Stimulated activated CD4-positive, alpha-beta T cell treated with anti-CD3 and anti-CD28 coated beads, TNF-alpha, amount 100 ng/mL, for 24 hours (primary cell): ENCODE measurements at places on chromosomes 16 and 17.

DNA sequence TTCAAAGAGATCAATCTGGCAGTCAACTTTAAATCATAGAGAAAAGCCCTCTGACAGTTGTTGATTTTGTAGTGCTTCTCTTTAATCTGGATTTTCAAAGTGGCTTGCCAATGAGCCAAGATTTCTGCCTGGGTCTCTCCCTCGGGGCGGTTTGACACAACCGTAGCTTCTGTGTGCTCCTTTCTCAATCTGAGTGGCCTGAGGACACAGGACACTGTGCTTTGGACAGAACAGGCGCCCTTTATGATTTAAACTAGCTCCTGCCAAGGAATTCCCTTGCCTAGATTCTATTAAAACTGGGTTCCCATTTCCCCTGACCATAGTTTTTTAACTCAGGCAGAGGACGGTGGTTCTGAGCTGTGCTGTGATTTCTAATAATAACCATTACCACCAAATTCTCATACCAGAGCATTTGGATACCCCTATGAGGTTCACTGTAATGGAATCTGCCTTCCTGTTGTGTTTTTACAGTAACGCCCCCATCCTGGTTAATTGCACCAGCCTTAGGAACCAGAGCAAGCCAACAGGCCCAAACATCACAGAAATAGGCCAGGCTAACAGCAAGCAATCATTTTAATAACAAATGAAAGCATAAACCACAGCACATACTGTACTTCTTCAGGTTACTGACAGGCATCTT, 4.0 kb downstream of the ZFHX3 start:
- no peak for DNase-seq

DNA sequence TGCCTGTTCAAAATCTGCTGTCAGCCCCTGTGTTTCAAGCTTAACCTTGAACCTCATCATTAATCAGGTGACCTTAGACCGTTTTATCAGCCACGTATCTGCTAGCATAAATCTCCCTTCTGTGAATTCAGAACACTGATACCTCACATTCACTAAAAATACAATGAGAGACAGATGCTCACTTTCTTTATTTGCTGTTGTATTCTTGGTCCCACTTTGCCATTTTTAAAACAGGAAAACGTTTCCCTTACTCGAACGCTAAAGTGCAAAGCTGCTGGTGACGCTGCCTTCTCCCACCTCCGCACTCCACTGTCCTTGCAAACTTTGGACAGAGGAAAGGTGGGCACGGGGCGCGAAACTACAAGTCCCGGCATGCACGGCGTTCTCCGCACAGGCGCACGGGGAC, 220 bp upstream of the ARHGAP44 start:
- DNase-seq, result peak; percentile 34

GRCh38 chr17:64401941-64402340, 11.3 kb upstream of the PECAM1 start:
- no peak for DNase-seq

DNA sequence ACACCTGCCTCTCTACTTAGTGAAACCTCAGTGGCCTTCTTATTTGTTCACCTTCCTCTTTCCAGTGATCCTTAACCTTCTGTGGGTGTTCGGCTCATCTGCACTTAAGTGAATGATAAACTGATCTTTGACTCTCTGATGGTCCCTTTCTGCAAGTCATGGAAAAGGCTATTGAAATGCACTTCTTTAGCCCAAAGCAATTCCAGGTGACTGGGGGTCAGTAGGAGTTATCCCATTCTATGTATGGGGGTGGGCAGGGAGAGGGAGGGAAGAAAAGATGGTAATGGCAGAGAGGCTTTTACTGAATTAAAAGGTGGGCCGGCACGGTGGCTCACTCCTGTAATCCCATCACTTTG, 170.8 kb downstream of the RGS9 start:
- no peak for DNase-seq

DNA sequence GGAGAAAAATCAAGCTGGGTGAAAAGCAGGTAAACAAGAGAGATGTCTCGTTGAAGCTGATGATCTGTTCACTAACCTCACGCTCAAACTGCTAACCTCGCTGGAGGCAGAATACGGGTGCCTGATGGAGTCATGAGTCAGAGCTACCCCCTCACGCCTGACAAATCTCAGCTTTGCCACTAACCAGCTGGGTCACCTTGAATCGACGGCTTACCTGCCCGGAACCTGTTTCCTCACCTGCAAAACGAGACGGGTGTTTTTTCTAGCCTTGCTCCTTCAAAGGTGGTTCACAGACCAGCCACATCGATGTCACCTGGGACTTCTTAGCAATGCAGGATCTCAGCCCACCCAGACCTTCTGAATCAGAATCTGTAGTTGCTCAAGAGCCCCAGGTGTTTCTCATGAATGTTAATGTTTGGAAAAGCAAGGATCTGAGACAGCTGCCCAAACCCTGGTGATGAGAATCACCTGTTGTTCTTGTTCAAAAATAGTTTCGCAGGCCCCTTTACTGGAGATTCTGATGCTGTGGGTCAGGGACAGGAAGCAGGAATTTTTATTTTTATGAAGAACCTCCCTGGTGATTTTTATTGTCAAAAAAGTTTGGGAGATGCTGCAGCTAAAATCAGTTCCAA, 56.9 kb downstream of the MARCHF10 start:
- no peak for DNase-seq

DNA sequence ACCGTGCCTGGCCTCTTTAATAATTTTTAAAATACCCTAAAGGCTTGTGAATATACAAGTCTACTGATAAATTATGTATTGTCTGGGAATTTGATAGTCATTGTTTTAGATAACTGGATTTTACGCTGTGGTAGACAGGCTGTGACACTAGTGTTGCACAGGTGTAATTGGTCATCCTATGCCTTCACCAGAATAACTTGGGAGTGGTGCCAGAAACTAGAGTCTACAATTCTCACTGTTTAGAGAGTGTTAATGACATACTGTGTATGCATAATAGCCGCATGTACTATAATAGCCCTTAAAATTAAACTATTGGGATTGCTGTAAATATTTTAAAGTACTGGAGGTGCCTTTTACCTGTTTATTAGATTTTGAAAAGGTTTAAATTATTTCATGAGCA, 11.4 kb downstream of the CNEP1R1 start:
- no peak for DNase-seq

DNA sequence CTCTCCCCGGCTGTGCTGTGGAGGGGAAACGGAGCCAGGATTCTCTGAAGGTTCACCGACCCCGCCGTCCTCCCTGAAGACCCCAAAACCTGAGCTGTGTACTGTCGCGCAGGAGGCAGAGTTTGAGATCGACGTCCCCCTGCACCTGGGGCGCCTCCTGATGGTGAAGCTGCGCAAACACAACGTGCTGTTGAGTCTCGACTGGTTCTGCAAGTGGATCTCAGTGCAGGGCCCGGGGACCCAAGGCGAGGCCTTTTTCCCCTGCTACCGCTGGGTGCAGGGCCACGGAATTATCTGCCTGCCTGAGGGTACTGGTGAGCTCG, 62.6 kb upstream of the TEKT1 start:
- no peak for DNase-seq

DNA sequence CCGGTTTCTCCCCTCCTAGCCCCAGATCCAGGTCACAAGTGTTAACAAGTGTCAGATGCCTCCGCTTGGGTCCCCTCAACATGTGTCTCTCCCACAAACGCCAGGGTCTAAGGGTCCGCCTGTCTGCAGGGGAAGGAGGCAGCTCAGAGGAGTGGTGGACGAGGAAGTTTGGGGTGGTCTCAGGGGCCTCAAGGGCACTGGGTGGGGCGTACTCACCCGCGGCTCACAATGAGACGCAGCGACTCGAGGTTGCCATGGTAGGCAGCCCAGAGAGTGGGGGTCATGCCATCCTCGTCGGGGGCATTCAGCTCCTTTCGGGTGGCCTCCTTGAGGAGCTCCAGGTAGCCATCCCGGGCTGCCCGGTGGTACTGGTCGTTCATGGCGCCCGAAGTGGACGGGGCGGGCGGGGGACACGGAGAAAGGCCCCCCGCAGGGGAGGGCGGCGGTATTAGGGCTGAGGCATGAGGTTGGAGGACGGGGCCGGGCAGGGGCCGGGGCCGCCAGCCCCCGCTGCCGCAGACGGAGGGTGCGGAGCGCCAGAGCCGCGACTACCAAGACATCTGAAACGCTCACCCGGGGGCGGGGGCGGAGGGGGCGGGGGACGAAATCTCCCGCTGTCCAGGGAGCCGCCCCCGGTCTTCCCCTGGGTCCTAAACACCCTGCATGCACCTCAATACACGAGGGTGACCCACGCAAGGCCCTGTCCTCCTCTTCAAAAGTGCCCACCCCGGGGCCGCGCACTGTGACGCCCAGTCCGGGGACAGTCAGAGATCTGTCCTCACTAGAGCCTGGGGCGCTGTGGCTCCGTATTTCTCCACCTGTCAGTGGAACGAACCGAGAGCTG, at the start of gene USH1G:
TSS of gene USH1G (minus strand) at position 562 of the 844 bp plus-strand sequence. CDS start at position 380, 182 bp downstream.
- DNase-seq, result no peak

GRCh38 chr17:79294459-79295071, 219.9 kb downstream of the ENGASE start:
- peak; percentile 35 for DNase-seq

DNA sequence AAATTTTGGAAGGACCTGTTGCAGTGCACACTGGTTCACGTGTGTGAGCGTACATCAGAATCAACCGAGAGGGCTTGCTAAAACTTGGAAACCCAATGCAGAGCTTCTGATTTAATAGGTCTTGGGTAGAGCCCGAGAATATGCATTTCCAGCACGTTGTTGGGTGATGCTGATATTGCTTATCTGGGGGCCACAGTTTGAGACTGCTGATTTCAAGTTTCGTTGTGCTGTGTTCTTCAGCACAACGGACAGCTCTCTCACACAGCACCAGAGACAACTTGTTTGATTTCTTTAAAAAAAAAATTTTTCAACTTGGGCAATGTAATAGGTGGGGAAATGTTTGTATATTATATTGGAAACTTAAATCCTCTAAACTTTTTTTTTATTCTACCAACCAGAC, 9.4 kb downstream of the OR4D2 start:
- no peak for DNase-seq

DNA sequence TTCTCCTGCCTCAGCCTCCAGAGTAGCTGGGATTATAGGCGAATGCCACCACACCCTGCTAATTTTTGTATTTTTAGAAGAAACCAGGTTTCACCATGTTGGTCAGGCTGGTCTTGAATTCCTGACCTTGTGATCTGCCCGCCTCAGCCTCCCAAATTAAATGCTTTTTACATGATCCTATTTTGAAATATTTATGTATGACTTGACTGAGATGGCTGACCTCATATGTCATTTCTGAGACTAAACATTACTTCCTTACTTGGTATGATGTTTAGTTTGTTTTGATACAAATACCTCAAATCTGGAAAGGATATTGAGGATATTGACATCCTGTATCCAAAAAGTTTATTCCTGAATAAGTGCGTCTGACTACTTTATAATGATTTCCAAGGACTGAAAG, 11.9 kb downstream of the CALCOCO2 start:
- DNase-seq, result no peak

DNA sequence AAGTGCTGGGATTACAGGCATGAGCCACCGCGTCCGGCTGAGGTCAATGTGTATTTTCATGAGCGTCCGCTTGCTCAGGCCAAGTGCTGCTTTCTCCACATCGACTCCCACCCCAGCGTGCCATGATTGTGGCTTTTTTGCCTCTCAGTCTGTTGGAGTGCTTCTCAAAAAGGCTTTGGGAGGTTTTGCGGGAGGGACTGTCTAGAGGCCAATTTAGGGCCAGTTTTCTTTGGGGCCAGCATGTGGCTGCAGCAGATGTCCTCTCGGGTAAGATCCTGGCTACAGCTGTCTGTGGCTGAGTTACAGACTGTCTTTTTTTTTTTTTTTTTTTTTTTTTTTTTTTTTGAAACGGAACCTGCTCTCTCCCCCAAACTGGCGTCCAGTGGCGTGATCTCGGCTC, 6.5 kb downstream of the C16orf90 start:
- no peak for DNase-seq

- DNase-seq, result no peak
Measured at GRCh38 chr17:39151943-39152818, 744 bp upstream of the PLXDC1 start.

GRCh38 chr17:28086519-28086918, 44.0 kb downstream of the NLK start:
- no peak for DNase-seq

GRCh38 chr17:80618304-80618703, 73.7 kb downstream of the RPTOR start:
- peak; percentile 22 for DNase-seq

DNA sequence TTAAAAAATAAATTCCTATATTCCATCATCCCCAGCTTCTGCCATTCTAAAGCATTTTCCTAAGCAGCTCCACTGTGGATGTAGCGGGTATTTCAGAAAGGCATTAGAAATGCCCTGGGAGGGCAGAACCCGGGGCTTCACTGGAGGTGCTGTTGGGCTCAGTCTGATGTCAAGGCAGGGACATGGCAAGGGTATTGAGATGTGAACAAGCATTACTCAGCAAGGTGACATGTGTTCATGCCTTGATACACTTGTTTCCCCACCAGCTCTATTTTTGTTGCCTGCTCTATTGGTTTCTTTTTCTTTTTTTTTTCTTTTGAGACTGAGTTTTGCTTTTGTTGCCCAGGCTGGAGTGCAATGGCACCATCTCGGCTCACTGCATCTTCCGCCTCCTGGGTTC, 35.7 kb downstream of the ABCC1 start:
- no peak for DNase-seq

GRCh38 chr17:16585796-16586195, 16.8 kb upstream of the ZNF287 start:
- no peak for DNase-seq

- DNase-seq, result no peak
Measured at GRCh38 chr17:40018211-40019121, 3.2 kb downstream of the CSF3 start.

GRCh38 chr17:73719588-73720071, 75.4 kb upstream of the SDK2 start:
- no peak for DNase-seq

- DNase-seq, result peak; percentile 78
Measured at GRCh38 chr17:36629252-36629847, 28.0 kb downstream of the MRM1 start.

DNA sequence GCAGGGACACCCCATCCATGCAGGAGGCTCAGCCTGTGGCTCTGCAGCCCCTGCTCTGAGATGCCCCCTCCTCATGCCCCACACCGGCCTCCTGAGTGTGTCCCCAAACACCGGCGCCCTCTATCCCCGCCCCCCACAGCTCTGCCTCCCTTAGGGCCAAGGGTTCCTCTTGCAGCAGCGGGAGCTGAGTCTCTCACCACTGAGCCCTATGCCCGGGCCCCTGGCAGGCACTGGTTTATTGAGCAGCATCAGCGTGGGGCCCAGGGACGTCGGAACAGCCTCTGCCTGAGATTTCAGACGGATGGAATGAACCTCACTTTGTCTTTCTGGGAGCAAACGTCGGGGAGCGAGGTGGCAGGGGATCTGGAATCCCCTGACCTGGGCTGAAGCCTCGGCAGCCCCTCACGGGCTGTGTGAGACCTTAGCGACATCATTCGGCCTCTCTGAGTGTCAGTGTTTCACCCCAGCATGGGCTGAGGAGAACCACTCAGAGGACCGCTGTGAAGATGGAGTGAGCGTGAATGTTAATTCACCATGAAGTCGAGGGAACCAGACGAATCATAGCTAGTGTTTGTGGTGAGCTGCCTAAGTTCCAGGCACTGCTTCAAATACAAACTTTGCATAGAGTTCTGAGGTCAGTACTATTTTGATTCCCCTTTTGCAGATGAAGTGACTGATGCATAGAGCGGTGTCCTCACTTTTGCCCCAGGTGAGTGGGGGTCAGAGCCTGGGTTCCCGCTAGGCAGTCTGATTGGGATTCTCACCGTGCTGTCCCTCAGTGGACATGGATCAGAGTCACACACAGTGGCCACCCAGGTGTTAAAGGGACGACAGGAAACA, 5.3 kb upstream of the C16orf74 start:
- no peak for DNase-seq

- DNase-seq, result no peak
Measured at GRCh38 chr17:62692721-62693431, 65.4 kb downstream of the MRC2 start.
